ENCODE measurements at places on chromosomes 1 and 21. TPM values are rescaled to one million over a fixed set of nuclear protein-coding genes. Genes with fewer than 3 reads are reported as not detected.

- DNase-seq = no peak
Measured at GRCh38 chr1:72366466-72366865, 84.1 kb upstream of the NEGR1 start.

DNA sequence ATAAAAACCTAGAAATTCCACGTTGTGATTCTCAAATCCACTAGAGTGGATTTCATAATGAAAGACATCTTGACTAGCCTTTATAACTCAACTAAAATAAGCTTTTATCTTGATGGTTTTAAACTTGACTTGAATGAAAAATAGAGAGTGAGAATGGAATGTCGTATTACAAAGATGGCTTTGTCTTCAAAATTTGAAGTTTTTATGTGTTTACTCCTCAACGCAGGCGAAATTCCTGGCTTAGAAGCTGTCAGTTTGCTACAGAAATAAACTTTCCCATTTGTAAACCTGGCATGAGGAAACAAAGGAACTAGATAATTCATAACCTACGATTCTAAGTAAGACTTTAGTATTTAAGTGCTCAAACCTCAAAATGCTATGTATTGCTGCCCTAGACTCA lies 90.0 kb upstream of the KRTAP19-8 start:
- no peak for DNase-seq

Gene C1orf167
- not detected for total RNA-seq

- DNase-seq = no peak
Measured at GRCh38 chr1:37240897-37241296, 206.6 kb upstream of the GRIK3 start.

DNA sequence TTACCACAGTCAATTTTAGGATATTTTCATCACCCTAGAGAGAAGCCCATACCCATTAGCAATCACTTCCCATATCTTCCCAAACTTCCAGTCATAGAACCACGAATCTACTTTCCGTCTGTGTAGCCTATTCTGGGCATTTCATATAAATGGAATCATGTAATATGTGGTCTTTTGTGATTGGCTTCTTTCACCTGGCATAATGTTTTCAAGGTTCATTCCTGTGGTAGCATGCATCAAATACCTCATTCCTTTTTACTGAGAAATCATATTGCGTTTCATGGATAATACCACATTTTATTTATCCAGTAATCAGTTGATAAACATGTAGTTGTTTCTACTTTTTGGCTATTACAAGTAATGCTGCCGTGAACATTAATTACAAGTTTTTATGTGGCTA lies 21.5 kb downstream of the DESI2 start:
- no peak for DNase-seq

- DNase-seq = no peak
Measured at GRCh38 chr1:50995651-50996050, 25.6 kb downstream of the CDKN2C start.

DNA sequence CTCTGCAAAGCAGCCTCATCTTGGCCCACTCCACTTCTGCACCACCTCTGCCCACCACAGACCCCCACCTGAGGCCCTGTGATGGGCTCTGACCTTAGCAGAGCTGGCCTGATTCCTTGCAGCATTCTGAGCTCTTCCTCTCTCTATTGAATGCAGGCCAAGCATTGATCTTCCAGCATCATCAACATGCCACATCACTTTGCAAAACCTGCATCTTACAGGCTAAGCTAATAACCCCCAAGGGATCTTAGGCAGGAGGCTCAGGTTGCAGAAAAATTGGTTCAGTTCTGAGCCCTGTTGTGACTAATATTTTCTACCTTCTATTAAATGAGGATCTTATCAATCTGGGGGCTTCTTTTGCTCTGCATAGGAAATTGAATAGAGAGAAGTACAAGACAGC lies 78.7 kb downstream of the ATP1A1 start:
- no peak for DNase-seq

- no peak for DNase-seq
Measured at GRCh38 chr1:156075162-156075561, 7.1 kb downstream of the MEX3A start.

GRCh38 chr1:45585110-45585426 lies 1.2 kb downstream of the NASP start:
- no peak for DNase-seq

GRCh38 chr1:3880429-3881192 lies 19.5 kb downstream of the C1orf174 start:
- DNase-seq = no peak

Gene KCNA2
- 0.76 TPM for total RNA-seq

Gene SERTAD4
- total RNA-seq = not detected

Gene ASCL5
- 0.16 TPM for total RNA-seq

DNA sequence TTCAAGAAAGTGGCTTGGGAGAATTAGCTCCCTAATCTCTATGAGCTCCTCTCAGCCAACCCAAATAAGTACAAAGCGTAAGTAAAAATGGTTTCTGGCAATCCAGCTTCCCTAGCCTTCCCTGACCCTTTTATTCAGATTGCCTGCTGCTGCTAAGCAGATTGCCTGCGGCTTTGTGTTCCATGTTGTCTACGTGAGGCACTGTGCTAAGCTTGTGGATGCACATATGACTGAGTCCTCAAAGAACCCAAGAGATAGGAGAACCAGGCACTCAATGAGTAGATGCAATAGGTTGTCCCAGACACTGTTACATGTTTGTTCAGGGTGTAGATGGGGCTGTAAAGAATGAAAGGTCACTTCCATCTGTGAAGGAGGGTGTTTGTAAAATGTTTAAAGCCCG lies 6.3 kb upstream of the OSBPL9 start:
- DNase-seq = no peak

Gene ANGPTL3
- not detected for total RNA-seq

GRCh38 chr1:87927391-87928280 lies 599.0 kb downstream of the LMO4 start:
- DNase-seq = no peak

- no peak for DNase-seq
Measured at GRCh38 chr1:162172311-162173102, 103.0 kb downstream of the NOS1AP start.

GRCh38 chr1:2378956-2379732 lies 12.2 kb downstream of the MORN1 start:
- peak; percentile 49 for DNase-seq

Measured in activated naive CD4-positive, alpha-beta T cell treated with anti-CD3 and anti-CD28 coated beads, Interleukin-2, amount 50 U/mL, for 72 hours (primary cell).